Activated CD4-positive, alpha-beta T cell treated with anti-CD3 and anti-CD28 coated beads for 36 hours (primary cell): ENCODE measurements at places on chromosomes 16 and 17. TPM values are rescaled to one million over a fixed set of nuclear protein-coding genes. Genes with fewer than 3 reads are reported as not detected.
A peak's percentile ranks its signal among the peaks of the same experiment; 100 is the strongest.

DNA sequence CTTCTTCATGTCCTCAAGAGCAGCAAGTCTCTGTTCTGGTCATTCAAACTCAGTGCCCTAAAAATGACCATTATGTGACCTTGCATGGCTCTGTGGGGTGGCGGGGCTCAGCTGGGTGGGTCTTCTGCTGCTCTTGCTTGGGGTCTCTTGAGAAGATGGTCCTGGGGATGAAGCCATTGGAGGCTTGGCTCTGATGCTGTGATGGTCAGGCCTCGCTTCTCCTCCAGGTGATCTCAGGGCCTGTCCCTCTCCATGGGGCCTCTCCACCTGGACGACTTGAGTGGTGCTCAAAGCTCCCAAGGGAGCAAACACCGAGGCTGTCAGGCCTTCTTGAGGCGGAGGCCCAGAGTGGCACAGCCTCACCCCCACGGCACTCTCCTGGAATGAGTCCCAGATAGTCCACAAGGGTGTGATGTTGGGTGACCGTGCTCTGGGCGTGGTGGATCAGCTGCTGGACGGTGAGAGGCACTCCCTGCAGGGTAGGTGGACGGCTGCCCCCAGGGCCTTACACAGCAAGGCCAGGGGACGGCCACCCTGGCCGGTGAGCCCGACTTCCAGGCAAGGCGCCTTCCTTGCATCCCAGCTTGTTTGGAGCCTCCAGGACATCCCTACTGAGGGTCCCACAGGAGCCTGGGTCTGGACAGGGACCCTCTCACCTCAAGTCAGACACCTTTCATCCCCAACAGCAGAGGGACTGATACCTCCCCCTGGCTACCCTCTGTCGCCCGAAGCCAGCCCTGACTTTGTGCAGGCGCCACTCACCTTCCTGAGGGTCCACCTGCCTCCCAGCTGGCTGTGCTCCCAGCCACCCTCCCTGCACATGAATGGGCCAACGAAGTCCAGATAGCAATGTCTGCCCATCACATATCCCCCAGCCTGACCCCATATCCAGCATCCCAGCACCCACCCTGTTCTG, 48.7 kb downstream of the USP22 start:
- no peak for DNase-seq

- no peak for DNase-seq
Measured at GRCh38 chr17:77727037-77727615, 231.4 kb upstream of the TNRC6C start.

- no peak for DNase-seq
Measured at GRCh38 chr17:31916491-31917064, 15.1 kb upstream of the UTP6 start.

- no peak for DNase-seq
Measured at GRCh38 chr16:9114842-9115241, 23.4 kb downstream of the HAPSTR1 start.

DNA sequence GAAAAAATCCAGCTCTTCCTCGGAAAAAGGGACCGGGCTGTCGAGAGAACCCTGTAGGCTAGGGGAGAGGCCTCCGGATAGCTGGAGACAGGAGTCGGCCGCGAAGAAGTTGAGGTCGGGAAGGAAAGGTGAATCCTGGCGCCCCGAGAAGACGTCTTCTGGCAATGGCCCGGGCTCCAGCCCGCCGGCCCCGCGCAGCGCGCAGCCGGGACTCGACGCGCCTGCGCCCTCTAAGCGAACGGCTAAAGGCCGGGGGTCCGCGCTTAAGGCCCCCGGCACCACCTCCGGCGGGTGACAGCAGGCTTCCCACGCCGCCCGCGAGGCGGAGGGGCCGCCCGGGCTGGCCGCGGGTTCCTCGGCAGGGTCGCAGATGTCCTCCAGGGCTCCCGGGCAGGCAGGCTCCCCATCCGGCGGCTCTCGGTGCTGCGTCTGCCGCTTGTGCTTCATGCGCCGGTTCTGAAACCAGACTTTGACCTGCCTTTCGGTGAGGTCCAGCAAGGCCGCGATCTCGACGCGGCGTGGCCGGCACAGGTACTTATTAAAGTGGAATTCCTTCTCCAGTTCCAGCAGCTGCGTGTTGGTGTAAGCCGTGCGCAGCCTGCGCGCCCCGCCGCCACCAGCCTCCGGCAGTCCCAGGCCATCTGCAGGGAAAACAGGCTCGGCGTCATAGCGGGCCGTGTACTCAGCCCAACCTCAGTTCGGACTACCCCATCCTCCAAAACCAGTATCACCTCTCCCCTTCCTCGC, 1.6 kb downstream of the HOXB2 start:
- peak; percentile 77 for DNase-seq

The CDRT15L2 gene
- total RNA-seq = not detected

The ABCA6 gene
- not detected for total RNA-seq

The TP53TG3F gene
- total RNA-seq = 0.19 TPM

The TEKT1 gene
- total RNA-seq = not detected
